Activated CD4-positive, alpha-beta memory T cell treated with anti-CD3 and anti-CD28 coated beads, Interleukin-2, amount 10 ng/mL, durations not matched to agents 7 days and 5 days (primary cell): ENCODE measurements at places on chromosomes 7 and 10. TPM values are rescaled to one million over a fixed set of nuclear protein-coding genes. Genes with fewer than 3 reads are reported as not detected.

TMEM196 gene
- not detected for total RNA-seq

CD36 gene
- total RNA-seq, result not detected

DNA sequence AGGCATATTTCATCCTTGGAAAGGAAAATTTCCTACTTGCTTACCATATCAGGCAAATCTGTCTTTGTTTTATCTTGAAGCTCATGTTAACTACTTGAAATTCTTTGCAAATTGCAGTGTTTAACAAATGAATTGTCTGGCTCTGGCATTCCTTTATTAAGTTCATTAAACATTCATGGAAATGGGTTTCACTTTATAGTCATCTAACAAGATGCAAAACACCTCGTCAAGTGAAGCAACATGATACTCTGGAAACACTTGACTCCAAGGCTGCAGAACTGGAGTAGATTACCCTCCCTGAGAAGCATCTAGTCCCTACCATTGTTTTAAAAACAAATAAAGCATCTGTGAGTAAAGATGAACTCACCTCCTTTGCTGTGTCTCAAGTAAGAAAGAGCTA lies 1086.9 kb downstream of the NRG3 start:
- H3K27ac ChIP-seq, result no peak overlapping the region
- no peaks in the 10 kb centered on the region for H3K36me3 ChIP-seq
- no peak overlapping the region for H3K4me3 ChIP-seq
- no peaks in the 10 kb centered on the region for H3K4me1 ChIP-seq
- no peaks in the 10 kb centered on the region for H3K27me3 ChIP-seq

GRCh38 chr10:86721232-86721631 lies 35.2 kb upstream of the BMPR1A start:
- no peak overlapping the region for H3K27ac ChIP-seq
- no peak overlapping the region for H3K4me3 ChIP-seq
- H3K36me3 ChIP-seq, result no peaks in the 10 kb centered on the region

- no peaks in the 10 kb centered on the region for H3K27me3 ChIP-seq
- H3K36me3 ChIP-seq, result no peaks in the 10 kb centered on the region
- no peak for DNase-seq
- no peaks in the 10 kb centered on the region for H3K4me1 ChIP-seq
Observed at GRCh38 chr7:106979551-106980357, 64.8 kb upstream of the PRKAR2B start.

GRCh38 chr10:121157998-121158397 lies 306.8 kb downstream of the WDR11 start:
- no peaks in the 10 kb centered on the region for H3K27me3 ChIP-seq
- peaks cover 2% of the 10 kb centered on the region for H3K4me1 ChIP-seq
- no peak overlapping the region for H3K4me3 ChIP-seq
- H3K27ac ChIP-seq, result no peak overlapping the region

DNA sequence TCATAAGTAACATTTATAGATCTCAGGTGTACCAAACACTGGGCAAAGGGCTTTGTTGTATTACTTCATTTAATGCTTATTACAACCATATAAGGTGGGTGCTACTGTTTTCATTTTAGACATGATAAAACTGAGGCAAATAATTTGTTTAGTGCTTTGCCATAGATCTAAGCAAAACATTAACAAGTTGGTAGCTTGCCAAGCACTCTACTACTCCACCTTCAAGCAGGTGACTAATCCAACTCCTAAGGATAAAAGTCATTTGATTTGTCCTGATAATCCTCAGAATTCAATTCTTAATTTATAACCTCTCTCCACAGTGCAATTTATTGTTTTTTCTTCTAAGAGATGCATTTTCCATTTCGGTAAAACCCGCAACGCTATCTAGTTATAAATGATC lies 646.4 kb downstream of the GRM8 start:
- no peak for DNase-seq
- H3K4me1 ChIP-seq, result no peaks in the 10 kb centered on the region
- no peaks in the 10 kb centered on the region for H3K36me3 ChIP-seq
- no peak overlapping the region for H3K4me3 ChIP-seq

DNA sequence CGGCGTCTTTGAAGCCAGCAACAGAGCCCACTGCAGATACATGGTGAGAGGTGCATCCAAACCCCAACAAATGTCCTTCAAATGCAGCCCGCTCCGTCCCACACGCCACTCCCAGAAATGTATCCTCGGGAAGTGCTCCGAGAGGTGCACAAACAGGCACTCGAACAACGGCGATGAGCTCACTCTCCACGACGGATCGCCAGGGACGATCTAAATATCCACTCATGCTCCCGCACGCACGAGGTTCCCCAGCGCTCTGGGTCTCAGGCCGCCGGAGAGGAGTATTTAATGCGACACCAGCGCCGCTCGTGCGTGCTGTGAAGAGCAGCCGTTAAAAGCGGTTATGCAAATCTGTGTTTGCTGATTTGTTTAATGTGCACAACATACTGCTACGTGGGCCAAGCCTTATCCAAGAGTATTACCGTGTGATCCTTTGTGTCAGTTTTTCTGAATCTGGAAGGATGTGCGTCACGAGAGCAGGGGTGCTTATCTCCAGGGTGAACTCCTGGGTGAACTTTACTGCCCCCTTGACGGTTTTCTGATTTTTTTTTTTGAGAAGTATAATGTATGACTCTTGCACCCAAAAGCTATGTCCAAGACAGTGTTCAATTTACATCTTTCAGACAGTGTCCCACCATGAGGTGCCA lies 48.5 kb upstream of the PPP2R2D start:
- H3K27ac ChIP-seq, result no peak overlapping the region
- H3K27me3 ChIP-seq, result no peaks in the 10 kb centered on the region

GRCh38 chr10:18231480-18231879 lies 91.3 kb downstream of the CACNB2 start:
- H3K4me3 ChIP-seq, result no peak overlapping the region
- H3K27ac ChIP-seq, result no peak overlapping the region
- H3K27me3 ChIP-seq, result no peaks in the 10 kb centered on the region
- H3K36me3 ChIP-seq, result no peaks in the 10 kb centered on the region
- H3K4me1 ChIP-seq, result no peaks in the 10 kb centered on the region
